Adrenal gland (tissue), 19 donors: ENCODE measurements at places on chromosomes 4 and X.

GRCh38 chrX:40013266-40014195 lies 84.2 kb downstream of the BCOR start:
- peak; percentile 65 for DNase-seq

DNA sequence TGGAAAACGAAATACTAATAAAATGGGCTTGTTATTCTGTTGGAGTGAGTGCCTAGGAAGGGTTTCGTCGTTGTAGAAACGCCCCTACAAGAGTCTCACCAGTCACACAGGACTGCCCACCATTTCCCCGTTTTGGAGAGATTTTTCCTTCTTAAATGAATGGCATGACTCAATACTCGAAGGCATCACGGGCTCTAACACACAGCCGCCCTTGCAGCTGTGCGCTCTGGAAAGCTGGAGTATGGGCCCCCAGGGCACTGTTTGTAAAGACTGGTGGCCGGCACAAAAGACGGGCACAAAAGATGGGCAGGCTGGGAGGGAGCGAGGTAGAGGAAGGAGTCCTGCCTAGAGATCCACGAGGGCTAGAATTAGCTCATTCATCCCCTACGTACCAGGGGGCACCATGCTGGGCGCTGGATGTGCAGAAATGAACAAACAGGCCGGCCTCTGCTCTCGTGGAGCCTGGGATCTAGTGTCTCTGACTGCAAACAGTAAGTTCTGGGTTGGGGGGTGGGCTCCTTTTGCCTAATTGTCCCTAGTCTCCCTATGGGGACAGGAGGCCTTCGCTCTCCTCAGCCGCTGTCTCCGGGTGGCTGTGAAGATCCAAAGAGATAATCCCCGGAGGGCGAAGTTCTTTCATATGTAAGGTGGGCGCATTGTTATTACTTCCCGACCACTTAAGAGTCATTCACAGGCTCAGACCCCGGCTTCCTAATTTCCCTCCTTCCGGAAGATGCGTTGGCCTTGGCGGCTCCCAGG lies 1.0 kb upstream of the SFRP2 start:
- DNase-seq = no peak

- no peak for DNase-seq
These were observed 32.0 kb downstream of the CEP135 start for GRCh38 chr4:55980725-55981124.

DNA sequence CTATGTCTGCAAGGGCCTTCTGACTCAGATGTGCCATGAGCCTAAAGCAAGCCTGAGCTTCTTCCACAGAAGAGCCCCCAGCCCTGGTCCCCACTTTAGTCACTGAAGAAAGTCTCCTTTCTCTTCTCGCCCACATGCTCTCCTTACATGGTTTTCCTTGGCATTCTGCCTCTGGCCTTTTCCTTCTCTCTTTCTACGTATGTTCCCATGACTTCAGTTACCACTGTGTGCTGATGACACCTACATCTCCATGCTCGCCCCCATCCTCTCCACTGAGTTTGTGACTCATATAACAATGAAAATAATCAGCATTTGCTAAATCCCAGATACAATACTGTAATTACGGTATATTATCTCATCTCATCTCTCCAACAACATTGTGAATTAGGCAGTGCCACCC lies 149.3 kb downstream of the AMMECR1 start:
- no peak for DNase-seq

DNA sequence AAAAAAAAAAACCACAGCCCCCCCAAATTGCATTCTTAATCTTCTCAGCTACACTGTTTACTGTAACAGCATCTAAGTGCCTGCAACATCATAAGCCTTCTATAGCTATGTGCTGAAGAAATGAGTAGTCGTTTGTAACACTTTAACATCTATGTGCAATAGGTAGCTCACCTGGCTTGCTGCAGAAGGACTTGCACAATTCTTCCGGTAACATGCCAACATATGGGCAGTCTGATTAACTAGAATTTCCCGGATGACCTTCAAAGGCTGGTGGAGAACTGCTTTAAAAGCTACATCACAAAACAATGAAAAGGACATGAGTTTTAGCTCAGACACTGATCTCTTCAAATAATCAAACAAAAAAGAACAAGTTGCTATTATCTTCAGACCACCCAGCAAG lies 52.9 kb downstream of the METTL14 start:
- DNase-seq = no peak

DNA sequence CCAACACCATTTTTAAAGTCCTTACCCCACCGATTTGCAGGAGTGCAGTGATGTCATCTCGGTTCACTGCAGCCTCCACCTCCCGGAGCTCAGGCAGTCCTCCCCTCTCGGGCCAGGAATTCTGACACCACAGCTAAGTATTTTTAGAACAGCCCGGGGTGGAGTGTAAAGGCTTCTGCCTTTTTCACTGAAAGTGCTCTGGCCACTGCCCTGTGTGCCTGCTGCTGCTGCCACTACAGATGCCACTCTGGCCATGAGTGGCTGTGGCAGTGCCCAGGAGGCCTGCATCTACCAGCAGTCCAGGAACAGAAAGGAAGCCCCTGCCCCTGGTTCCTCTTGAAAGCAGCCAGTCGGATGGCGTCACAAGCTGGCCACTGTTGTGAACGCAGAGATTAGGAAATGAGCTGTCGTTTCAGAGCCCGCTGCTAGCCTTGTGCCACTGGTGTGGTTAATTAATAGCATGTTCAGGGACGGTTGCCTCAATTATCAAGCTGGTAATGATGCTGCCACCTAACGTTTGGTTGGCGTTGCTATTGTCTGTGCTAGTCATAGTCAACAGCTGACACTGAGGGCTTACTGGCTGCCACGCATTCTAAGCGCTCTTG lies 23.6 kb upstream of the TBC1D14 start:
- peak; percentile 75 for DNase-seq

- DNase-seq = no peak
These were observed 110.2 kb upstream of the UGT8 start for GRCh38 chr4:114488301-114488982.
